Stimulated activated CD8-positive, alpha-beta memory T cell treated with anti-CD3 and anti-CD28 coated beads, Interleukin-15, amount 100 ng/mL, for 1 hour (primary cell): ENCODE measurements at places on chromosomes 16 and 17.

- no peak for DNase-seq
These were observed 10.8 kb downstream of the KCTD5 start for GRCh38 chr16:2692948-2693651.

DNA sequence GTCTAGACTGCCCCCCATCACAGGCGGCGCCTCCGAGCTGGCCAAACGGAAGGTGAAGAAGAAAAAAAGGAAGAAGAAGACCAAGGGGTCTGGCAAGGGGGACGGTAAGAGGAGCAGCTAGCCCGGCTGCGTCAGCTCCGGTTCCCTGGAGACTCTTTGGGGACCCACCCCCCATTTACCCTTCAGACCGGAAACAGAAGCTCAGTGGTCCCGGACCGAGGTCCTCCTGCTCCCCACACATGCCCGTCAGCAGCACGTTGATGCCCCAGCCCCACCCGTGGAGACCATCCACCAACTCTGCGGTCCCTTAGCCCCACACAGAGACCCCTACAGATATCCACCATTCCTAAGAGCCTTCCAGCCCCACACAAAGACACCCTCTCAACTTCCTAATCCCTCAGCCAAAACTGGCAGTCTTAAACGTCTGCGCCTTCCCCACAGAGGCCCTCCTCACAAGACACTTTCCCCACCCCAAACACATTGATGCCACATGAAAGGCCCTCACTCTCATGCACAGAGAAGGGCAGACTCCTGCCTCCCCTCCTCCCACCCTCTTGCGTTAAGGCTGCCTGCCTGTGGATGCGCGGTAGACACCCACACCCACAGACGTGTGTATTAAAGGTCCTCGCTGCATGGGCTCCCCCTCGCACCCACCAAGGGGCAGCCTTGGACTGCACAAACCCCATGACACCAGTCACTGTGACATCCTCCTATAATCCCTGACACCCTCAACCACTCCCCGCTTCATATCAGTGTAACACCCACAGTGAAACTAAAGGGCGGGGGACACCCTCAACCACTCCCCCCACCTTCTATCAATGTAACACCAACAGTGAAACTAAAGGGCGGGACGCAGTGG, 58.2 kb upstream of the RPH3AL start:
- no peak for DNase-seq

DNA sequence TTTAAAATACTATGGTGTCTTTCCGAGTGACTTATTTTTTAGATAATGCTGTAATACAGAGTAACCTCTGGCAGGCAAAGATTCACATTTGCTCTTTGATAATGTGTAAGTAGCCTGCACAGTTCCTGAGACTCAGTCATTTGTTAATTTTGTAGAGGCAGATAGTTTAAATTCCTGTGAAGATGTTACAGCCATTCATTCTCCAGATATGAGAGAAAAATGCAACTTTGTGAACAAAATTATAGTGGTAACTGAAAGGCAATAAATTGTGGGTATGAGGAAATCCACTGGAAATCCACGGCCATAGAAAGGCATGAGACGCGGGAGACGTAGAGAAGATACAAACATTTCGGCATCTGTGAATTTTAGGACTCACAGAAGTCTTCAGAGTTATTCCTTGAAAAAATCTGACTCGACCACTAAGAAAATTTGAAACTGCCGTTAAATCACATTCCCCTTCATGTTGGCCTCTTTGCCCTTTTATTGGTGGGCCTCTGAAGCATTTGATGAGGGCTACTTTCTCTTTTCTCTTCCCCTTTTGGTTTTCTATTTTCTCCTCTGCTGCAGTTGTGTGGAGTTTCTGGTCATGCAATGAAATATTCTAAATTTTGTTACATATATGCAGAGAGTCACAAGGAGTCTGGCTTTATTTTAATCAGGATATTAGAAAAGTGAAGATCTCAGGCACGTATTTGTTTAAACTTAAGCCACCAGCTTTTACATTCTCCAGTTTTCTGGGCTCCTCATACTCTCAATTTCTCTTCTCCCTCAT, 18.8 kb downstream of the HS3ST3A1 start:
- DNase-seq, result no peak

- DNase-seq, result no peak
These were observed 3.5 kb downstream of the FOXJ1 start for GRCh38 chr17:76137351-76138233.

- DNase-seq, result no peak
These were observed 59.8 kb downstream of the MYO18A start for GRCh38 chr17:29120433-29120832.

DNA sequence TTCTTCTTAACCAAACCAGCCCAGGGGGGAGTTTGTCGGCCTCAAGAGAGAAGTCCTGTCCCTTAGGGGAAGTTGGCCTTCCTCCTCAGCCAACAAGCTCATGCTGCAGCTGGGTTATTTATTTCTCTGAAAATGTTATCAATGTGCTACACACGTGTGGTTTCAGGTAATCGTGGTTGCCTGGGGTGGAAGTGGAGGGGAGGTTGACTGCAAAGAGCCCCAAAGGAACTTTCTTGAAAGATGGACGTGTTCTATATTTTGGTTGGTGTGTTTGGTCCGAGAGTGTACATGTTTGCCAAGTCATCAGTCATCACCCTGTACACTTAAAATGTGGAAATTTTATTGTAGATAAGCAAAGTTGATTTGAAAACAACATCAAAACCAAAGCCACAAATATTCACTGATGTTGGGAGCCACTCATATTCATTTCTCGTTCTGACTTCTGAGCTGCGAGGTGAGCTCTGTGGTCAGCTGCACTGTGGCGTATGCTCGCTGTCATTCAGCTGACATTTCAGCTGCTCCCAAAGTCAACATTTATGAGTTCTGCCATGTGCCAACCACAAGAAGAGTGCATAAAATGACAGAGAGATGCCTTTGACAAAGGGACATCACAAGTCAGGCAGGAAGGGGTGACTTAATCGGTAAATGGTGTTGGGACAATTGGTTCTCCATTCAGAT, 26.5 kb upstream of the ADGRG1 start:
- no peak for DNase-seq
